ENCODE measurements at places on chromosomes 2 and 18.
A peak's percentile ranks its signal among the peaks of the same experiment; 100 is the strongest.

- no peak for DNase-seq
These were observed 34.8 kb upstream of the ITGAV start for GRCh38 chr2:186554850-186555671.

DNA sequence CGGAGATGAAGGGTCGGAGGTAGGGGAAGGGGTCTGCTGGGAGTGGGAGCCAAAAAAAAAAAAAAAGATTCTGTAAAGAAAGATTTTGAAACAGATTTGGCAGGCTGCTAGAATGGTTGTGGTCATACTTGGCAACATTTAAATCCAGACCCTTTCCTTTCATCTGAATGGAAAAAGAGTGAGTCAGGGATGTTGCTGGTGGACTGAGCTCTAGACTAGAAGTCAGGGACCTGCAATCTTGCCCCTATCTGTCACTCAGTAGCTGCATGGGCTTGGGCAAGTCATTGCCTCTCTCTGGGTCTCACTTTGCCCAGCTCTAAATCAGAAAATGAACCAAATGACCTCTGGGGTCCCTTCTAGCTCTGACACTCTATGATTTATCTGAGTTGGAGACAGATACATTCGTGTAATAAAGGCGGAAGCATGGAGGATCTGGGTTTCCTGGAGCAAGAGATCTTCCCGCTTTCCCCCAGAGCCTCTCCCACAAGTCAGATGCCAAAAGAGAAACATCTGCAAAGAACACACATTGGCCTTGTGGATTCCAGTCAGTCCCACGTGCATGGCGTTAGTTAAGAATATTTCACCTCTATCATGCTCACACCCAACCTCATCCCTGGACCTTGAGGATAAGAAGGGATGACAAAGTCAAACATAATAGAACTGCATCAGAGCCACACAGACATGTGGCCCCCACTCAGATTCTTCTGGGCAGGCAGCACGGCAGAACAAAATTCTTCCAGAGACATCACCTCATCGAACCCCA, 58.5 kb downstream of the ADD2 start:
- peak; percentile 78 for DNase-seq

DNA sequence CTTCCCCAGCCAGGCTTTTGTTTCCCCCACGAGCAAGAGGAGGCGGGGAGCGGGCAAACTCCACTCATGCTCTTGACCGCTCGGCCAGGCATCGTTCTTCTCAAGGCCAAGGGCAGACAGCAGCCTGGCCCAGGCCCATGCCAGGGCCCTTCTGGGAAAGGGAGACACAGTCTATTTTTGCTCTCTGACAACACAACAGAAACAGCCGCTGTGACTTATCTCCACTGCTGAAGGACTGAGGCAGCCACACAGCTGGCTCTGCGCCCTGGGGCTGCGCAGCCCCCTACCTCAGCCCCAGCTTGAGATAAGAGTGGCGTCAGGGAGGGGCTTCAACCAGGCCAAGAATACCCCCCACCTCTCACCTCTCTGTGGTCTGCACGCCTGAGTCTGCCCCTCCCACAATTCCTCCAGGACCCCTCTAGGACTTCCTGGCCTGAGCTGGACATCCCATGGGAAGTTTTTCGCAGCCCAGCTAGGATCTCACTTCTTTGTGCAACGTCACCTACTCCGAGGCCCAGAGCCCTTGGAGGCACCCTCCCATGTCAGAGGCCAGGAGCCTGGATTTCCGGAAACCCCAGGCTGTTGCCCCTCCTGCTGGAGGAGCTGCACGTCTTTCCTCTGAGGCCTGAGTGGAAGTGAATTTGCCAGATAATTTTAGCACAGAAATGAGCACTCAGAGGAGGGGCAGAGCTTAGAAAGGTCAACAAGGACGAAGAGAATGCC, 118.9 kb upstream of the OTOS start:
- no peak for DNase-seq

DNA sequence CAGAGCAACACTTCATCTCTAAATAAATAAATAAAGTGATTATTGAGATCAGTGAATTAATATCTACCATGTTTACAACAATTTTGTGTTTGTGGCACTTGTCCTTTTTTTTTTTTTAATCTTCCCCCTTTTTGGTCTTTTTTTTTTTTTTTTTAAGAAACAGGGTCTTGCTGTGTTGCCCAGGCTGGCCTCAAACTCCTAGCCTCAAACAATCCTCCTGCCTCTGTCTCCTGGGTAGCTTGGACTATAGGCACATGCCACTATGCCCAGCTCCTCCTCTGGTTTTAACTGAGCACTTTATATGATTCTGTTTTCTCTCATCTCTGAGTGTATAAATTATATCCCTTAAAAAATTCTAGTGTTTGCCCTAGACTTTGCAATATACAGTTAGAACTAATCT, 30.3 kb downstream of the SLC4A5 start:
- no peak for DNase-seq

DNA sequence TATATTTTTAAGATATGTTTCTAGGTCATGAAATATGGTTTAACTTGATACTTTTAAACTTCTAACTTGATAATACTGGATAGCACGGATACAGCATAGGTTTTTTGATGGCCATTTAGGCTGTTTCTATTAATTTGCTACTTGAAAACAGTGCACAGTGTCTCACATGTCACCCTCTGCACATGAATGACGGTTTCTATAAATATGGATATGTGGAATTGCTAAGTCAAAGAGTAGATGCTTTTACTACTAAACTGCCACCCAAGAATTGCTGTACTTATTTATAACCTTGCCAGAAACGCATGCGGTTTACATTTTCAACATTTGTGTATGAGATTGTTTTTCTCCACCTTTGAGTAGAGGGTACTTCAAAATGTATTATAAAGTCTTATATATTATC, 174.6 kb upstream of the LYPD1 start:
- no peak for DNase-seq

GRCh38 chr2:96832754-96833507, 10.9 kb downstream of the ANKRD23 start:
- peak; percentile 55 for DNase-seq

DNA sequence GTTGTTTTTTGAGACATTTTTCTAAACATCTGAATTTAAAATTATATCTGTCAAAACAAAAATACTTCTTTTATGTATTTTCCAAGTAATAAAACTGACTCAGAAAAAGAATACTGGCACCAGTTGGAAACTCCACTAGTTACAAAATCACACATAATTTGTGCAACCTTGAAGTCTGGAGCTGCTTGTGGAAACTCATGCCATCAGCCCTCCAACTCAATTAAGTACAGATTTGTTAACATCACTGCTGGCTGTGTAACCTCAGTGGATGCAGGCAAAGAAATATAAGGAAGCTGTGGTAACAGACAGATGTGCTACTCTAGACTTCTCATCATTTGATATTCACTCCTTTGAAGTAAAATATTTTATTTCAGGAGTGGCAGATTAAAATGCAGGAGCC, 30.0 kb upstream of the RAPH1 start:
- DNase-seq = no peak

DNA sequence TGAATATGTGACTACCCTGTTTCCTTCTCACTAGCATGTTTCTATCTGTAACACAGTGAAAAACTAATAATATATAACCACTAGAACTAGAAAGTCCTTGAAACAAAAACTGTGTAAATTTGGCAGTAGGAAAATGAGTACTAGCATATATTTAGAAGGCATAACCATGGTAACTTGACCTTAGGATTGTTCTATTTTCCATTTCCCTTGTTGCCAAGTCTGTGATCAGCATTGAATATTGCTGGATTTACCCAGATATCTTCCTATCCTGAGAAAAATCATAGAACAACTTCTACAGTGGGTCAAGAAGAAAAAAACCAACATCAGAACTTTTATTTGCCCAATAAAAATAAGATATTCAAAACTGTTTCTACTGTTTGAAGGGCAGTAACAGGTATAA, 563.9 kb upstream of the NRXN1 start:
- no peak for DNase-seq

DNA sequence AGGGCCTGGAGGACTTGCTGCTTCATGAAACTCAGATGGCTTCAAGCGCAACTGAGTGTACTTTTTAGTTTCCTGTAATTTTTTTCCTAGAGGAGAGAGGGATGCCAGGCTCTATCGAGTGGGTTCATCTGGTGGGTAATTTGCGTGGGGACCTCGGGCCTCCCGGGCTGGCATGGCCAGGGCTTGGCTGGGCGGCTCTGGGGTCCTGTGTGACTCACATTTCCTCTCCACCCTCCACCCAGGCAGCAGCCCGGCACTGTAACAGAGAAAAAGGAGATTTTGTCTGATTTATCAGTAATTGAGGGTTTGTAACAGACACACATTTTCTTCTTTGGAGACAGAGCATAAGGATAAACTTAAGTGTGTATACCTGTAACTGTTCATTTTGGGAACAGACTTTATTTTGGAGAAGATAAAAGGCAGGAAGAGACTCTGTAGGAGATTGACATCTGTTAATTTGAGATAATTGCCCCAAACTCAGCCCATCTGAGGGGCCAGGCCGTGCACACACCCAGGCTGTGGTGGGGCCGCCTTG, 64.3 kb downstream of the NFATC1 start:
- DNase-seq = no peak

- DNase-seq = peak; percentile 71
These were observed 2.2 kb downstream of the HMSD start for GRCh38 chr18:63951302-63951705.

DNA sequence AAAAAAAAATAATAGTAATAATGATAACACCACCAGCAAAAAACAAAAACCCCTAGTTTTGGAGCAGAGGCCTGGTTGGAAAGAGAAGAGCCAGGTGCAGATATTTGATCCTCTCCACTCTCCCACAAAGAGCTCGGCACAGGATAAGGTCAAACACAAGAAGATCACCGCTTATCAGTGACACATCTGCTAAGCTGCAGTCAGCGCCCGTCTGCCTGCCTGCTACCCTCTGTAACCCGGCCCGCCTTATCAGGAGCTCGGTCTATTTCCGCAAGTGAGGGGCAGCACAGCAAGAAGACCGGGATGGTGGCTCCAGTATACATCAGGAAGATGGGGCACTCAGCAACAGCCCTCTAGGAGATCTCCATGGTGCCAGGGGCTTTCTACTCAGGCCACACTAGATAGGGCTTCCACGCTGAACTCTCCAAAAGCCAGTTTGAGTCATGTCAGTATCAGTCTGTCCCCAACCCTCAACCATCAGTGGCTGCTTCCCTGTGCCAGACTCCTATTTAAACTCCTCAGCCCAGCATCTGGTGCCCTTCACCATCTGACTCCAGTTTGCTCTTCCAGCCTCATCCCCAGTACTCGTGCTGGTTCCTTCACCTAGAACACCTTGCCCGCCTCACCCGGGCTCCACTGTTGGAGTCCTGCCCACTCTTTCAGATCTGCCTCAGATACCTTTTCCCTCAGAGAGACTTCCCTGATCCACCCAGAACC, 67.3 kb upstream of the PPP1CB start:
- DNase-seq = no peak

DNA sequence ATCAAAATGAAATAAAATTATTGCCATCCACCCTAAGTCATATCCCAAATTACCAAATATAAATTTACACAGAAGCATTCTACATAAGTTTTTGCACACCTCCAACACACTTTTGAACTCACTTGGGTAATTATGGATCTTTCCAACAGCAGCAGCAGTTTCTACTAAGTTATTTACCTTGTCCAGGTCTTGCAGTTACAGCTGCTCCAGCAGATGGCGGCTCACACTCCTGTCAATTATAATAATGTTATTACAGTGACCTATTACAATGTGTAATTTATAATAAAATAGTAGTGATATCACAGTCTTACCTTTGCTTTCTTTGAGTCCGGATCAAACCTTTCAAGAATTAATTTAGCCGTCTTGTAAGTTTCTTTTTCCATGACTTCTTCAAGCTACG, 37.9 kb downstream of the LNPK start:
- DNase-seq = no peak

- DNase-seq = no peak
These were observed 129.9 kb upstream of the TFPI start for GRCh38 chr2:187684174-187684573.

DNA sequence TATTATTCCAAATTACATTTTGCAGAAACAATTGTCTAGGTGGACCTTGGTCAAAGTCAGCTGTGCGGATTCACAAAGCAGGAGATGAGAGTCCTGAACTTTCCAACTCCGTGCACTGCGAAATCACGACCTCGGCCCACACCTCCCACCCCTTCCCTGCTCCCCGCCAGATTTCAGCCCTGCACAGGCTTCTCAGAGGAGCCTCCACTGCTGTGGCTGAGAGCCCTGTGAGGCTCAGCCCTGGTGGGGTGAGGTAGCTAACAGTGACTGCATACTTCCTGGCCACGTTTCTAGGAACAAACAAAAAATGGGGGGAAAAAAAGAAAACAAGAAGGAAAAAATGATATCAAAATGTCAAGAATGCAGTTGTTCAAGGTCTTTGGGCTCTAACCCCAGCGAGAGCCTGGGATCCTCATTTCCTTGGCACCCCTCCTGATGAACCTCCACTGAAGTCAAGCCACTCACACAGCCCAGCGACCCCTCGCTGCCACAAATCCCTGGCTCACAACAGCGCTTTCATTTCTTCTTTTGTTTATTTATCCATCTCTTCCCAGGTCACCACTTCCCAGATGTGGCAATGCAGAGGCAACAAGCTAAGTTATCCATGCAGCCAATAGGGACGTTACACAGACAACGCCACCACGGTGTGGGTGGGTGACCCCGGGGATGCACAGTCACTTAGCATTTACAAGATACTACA, 729.7 kb upstream of the ID2 start:
- no peak for DNase-seq

GRCh38 chr18:3604498-3605408, 154.8 kb downstream of the TGIF1 start:
- DNase-seq = peak; percentile 97

DNA sequence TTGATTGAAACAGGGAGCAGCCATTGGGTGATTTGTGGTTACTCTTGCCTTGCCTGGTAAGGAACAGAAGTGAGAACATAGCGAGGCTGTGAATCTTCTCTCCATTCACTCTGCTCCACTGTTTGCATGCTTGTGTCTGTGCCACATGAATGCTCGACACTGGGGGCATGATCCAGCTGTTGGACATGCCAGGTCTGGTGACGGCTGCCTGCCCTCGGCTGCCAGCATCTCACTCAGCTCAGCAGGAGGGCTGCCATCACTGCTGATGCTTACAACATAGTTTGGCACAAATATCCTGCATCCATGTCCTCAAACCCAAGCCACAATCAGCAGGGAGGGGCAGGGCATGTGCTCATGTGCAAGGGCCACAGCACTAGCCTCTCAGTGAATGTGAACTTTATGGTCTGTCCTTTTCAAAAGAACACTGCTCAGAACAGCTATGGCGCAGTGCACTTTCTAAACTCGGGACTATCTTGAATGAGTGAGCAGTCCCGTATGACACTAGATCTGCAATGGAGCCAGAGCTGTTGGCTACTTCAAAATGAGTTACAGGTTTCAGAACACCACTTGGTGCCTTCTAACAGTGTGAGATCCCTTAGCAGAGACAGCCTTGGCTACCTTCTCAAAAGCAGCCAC, 126.3 kb downstream of the NRP2 start:
- DNase-seq = no peak

DNA sequence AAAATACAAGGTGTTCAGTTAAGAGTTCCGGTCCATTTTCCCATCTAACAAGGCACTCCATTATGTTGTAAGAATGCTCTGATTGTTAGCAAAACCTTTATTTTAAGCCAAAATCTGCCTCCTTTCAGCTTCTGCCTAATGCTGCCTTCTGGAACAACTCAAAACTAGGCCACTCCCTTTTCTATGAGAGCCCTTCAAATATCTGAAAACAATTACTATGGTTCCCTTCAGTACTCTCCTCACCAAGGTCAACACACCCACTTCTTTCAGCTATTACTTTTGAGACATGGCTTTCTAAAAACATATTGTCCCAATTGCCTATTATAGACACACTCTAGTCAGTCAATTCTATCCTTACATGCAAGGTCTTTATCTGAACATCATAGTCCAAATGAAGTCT, 429.4 kb downstream of the ERBB4 start:
- no peak for DNase-seq

GRCh38 chr18:13175754-13176210, 42.8 kb upstream of the LDLRAD4 start:
- DNase-seq = no peak

All from fibroblast of skin of right biceps (primary cell).